ENCODE measurements at places on chromosomes 11 and 22.

GRCh38 chr22:37051391-37052385, at the start of gene KCTD17:
KCTD17 (plus strand) TSS chr22:37051742; CDS start chr22:37051761, 19 bp downstream.
- DNase-seq, result peak; percentile 83

DNA sequence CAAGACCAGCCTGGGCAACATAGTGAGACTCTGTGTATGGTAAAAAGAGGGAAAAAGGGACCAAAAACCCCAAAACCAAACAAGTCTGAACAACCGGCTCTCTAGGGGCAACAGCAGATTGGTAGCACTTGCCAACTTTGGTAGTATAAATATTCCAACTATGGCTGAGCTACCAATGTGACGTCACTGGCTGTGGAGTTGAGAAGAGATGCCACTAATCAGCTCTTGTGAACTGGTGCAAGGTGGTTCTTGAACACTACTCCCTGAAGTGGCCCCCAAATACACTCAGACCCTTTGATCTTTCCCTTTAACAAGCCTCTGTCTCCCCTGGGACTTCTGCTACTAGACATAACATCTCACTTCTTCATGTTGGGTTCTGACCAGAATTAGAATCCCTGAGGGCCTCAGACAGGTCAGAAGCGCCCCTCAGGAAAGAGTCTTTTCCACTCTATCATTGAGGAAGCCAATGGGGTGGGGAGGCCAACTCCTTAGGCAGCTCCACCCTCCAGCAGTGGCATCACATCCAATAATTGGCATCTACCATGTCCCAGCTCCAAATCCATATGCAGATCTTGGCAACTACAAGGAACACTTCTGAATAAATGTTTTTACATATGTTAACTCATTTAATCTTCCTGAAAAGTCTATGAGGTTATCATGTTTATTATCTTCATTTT, 49.2 kb downstream of the RPL27A start:
- DNase-seq, result no peak

DNA sequence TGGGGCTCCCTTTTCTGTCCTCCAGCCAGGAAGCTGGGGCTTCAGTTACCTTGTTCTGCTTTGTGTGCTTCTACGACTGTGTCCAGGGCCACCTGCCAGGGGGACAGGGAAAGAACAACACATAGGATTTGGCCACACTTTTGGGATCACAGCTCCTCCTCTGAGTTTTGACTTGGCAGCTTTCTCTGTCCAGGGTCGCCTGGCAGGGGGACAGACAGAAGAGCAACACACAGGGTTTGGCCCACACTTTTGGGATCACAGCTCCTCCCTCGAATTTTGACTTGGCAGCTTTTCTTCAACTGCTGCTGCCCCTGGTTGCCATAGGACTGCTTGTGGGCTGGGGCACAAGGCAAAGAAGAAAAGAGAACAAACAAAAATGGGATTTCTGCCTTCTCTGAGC, 19.1 kb downstream of the INCENP start:
- peak; percentile 78 for DNase-seq

GRCh38 chr22:45891996-45892621, 84.9 kb downstream of the WNT7B start:
- DNase-seq, result peak; percentile 38

- DNase-seq, result no peak
Measured at GRCh38 chr11:10727146-10727851, 23.7 kb upstream of the CTR9 start.

DNA sequence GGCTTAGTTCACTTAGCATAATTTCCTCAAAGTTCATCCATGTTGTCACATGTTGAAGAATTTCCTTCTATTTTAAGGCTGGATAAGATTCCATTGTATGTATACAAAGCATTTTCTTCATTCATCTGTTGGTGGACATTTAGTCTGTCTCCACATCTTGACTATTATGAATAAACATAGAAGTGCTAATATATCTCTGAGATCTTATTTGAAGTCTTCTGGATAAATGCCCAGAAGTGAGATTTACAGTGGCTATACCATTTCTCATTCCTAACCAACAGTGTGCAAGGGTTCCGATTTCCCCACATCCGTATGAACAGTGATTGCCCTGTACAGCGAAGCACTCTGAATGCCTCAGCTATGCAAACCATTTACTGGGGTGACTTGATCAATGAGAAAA, 6.6 kb upstream of the ZFTA start:
- DNase-seq, result no peak

- DNase-seq, result no peak
Measured at GRCh38 chr11:132944569-132944944, 587.7 kb downstream of the OPCML start.

DNA sequence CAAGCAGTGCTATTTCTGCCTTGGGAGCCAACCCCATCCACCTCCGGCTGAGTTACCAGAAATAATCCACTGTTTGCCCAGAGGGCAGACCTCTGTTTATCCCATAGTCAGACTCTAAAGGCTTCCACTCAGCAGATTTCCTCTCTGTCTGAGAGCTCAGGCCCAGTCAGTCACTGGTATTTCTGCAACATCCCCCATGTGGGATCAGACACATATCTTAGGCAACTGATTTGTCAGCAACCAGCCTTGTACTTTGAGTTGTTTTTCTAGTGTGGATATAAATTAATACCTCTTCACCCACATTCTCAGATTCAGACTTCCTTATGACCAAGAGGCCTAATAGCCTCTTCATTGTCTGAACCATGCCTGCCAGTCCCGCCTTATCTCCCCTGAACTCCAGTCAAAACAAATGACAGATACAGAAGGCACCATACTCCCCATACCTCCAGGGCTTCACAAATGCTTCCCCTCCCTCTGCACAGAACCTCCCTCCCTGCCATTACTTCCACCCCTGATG, 193.6 kb downstream of the FAM76B start:
- no peak for DNase-seq

DNA sequence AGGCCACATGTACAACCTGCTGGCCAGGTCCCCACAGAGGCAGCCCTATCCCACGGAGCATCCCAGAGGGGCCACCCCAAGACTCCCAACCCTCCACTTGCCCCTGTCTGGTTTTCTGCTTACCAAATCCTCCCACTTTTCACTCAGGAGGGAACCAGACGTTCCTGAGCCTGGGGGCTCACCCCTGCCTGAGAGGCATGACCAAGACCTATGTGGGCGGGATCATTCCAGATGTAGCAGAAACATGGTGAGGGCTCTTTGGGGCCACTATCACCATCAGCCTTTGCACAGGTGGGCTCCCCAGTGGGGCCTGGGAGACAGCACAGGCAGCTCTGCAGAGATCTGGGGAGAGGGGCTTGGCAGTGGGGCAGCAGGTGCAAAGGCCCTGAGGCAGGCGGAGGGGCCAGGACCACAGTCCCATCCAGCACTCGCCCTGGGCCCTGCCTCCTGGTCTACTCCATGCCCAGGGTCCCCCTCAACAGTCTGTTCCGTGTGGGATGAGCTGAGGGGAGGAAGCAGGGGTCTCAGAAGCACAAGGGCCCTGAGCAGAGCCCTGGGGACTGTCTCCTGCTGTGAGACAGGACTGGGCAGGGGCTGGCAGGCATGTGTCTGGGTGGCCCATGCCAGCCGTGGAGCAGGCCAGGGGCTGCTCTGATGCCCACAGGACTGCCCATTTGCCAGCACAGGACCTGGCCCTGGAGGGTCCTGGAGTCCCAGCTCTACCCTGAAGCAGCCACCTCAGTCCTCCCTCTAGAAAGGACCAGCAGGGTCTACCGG, 9.4 kb downstream of the PIM3 start:
- DNase-seq, result no peak

GRCh38 chr11:70630068-70630467, 231.7 kb downstream of the CTTN start:
- DNase-seq, result no peak

- DNase-seq, result no peak
Measured at GRCh38 chr11:105328061-105328460, 188.5 kb upstream of the CARD18 start.

GRCh38 chr22:20024225-20024624, 3.3 kb downstream of the TANGO2 start:
- peak; percentile 35 for DNase-seq

GRCh38 chr11:5986885-5987284, at the start of gene OR52L1:
OR52L1 (minus strand) TSS chr11:5986985; CDS start chr11:5986930, 55 bp downstream.
- DNase-seq, result no peak

DNA sequence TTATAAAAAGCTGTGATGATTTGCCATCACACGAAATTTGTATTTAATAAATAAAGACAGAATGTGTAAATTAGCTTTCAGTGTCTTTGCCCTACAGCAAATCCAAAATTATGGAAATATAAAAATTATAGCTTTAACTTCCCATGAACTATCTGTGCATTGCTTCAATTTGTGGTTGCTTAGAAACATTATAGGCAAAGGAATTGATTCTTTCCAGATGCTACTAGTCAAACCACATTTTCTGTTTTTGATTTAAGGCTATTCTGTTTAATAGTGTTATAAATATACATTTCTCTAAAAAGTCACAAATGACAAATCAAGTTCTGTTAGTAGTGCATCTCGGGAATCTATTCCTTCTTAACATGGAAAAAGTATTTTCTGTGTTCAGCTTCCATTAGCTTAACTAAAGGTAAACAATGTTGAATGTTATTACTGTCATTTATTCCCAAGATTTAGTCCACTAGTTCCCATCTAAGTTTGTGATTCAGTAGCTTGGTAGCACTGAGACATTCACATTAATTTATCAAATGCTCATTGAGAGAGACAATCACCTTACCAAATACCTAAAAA, 1086.3 kb upstream of the CCDC90B start:
- DNase-seq, result no peak

DNA sequence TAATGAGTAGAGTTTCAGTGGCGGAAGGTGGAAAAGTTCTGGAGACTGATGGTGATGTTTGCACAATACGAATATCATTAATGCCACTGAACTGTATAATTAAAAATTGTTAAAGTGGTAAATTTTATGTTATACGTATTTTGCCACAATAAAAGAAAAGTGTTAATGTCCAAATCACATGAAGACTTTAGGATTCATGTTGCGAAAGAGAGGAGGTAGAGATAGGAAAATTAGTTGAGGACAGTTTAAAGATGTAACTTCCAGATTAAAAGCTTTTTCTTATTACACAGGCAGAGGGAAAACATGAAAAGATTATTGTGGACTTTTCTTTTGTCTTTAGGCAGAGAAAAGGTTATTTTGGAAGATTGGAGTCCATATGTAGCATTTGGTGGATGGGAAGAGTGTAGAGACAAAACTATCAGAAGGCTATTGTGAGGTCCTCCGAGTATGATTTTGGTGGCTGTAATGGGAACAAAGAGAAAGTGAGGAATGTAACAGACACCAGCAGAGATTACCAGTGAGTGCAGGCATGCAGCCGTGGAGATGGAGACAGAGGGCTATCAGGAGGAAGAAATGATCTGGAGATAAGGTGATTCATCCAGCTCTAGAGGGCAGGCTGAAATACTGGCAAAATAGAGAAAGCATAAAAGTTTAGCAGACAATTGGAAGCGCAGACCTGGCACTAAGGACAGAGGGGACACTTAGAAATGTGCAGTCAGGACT, 12.5 kb downstream of the VPS26B start:
- no peak for DNase-seq

GRCh38 chr22:27197618-27198017, 540.2 kb downstream of the MIAT start:
- peak; percentile 7 for DNase-seq

- no peak for DNase-seq
Measured at GRCh38 chr22:44304354-44304753, 8.4 kb downstream of the SHISAL1 start.

DNA sequence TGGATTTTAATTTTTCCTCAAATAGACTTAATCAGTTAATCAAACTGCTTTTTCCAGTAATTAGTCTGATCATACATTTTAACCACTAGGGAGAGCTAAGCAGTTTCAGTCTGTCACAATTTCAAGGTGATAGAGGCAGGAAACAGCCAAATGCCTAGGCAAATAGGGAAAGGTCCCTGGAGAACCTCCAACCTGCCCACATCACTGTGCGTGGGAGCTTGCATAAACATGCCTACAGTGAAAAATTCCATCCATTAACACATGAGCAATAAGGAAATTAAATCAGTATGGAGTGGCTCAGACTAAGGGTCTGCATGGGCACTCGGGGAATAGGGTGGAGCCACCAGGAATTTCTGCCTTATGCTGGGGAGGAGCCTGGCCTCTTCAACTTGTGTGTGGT, 74.6 kb downstream of the AASDHPPT start:
- no peak for DNase-seq

DNA sequence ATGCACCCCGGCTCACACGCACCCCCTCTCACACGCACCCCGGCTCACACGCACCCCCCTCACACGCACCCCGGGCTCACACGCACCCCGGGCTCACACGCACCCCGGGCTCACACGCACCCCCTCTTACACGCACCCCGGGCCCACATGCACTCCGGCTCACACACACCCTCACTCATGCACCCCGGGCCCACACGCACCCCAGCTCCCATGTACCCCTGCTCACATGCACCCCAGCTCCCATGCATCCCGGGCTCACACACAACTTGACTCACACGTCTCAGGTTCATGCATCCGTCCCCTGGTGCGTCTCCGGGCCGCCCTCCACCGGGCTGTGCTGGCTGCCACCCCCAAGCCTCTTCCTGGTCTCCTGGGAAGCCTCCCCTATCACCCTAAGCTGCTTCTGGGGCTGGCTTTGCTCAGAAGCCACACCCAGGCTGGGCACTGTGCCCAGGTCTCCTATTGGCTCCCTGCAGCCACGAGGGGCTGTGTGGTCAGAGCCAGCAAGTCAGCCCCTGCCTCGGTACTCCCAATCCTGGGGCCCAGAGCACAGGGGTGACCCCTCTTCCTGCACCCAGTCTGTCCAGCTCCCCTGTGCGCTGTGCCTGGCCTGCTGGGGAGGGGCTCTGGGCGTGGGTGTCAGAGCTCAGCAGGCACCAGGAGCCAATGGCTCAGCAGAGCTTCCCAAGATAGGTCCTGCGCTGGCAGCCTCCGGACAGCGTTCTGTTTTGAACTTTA, 16.9 kb downstream of the TSPAN4 start:
- peak; percentile 85 for DNase-seq

DNA sequence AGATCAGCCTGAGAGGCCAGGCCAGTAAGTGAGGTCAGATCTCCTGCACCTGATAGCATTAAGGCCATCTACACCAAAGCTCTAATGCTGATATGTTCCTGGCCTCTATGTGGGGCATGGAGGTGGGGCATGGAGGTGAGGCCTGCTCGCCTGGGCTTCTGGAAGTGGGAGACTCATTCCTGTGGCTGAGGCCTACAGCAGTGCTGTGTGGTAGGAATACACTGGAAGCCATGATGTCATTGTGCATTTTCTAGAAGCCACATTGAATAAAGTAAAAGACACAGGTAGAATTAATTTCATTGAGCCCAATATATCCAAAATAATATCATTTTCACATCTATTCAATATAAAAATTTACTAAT, 2.7 kb downstream of the PNPLA3 start:
- no peak for DNase-seq

Measured in right forelimb (tissue), 1 donor.